ENCODE measurements at places on chromosomes 4 and X.

GRCh38 chr4:5355846-5356245, 304.6 kb downstream of the STK32B start:
- DNase-seq: no peak

DNA sequence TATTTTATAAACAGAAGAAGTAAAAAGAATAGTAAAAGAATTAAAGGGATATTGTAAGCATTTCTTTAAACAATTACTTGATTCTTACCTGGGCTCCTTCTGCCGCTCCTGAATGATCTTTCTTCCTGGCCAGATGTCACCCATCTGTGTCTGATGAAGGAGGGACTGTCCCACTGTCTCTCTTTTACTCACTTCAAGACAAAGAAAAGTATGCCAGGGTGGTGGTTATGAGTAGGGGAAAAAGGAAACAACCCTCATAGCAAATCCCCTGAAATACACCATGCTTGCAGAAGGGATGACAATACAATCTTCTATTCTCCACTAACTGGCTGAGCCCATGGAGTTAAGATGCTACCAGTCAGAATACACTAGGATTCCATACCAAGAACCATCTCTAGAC, 31.1 kb downstream of the SYTL4 start:
- DNase-seq: no peak

GRCh38 chr4:9999956-10000561, 21.2 kb downstream of the SLC2A9 start:
- peak; percentile 61 for DNase-seq

DNA sequence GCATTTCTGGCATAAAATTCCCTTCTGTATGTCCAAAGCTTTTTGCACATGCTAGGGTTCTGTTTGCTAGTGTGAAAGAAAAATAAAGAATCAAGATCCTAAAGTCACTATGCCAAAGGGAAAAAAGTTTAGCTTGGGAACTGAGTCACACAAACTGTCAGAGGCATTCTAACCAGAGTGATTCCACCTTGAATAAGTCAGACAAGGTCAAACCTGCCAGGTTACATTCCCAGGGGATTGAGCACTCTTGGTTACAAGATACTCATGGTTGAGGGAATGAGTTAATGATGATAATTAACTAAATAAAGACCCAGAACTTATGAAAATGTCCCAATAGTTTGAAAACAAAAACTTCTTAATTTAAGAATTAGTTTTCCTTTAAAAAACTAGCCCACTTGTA, 13.7 kb upstream of the UGT2B17 start:
- no peak for DNase-seq

DNA sequence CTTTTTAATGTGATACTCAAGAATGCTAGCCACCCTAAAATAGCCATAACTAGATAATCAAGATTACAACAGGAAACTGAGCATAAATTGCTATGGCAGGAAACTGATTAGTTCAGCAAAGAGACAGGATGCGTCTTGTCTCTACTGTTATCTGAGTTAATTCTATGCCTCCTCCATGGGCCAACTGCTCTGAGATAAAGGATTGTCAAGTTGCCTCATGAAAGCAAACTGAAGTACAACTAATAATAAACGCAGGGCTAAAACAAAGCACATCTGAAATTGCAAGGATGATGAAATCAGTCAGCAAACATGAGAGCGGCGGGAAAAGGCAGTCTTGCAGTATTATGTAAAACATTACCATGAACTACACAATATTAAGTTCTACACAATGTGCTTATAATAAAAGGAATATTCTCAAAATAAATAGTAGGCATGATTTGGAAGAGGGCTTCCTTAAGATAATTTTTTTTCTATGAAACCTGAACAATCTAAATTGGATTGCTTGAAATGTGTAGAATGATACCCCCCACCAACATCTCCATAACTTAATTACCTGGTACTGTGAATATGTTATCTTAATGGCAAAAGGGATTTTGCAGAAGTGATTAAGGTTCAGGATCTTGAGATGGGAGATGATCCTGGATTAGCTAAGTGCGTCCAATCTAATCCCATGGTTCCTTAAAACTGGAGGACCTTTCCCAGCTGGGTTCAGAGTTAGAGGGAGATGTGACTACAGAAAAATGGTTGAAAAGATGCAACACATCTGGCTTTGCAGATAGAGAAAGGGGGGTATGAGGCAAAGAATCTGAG, 65.9 kb downstream of the ANTXR2 start:
- DNase-seq: no peak

DNA sequence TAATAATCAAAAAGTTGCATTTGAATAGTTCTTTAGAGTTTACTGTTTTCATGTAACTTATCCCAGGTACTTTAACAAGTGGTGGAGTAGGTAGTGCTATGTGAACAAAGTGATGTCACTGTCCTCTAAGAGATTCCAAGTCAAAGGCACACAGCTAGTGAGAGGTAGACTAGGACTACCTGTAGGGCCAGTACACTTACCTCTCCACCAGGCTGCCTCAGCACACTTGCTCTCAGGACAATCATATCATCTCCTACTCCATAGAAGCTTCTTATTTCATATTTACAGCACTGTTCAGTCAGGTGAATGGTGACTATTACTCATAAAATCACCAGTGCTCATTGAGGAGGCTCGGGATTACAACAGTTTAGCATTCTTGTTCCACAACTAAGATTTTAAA, 173.0 kb upstream of the EMCN start:
- no peak for DNase-seq

DNA sequence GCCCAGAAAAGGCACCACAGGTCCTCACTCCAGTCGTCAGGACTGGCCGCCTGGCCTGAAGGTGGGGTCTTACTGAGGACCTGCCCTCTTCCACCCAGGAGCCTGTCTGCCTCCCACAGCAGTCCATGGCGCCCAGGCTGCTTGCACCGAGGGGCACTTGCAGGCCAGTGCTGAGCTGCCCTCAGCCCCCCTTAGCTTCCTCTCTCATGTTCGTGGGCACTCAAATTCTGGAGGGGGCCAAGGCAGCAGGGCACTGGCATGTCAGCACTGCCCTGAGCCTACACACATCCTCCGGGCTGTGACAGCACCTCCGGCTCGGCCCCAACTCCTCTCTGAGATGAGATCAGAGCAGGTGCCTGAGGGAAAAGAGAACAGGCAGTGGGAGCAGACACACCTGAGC, 27.2 kb upstream of the ZBTB33 start:
- no peak for DNase-seq

GRCh38 chrX:69493193-69493592, 10.9 kb upstream of the NALF2 start:
- no peak for DNase-seq

DNA sequence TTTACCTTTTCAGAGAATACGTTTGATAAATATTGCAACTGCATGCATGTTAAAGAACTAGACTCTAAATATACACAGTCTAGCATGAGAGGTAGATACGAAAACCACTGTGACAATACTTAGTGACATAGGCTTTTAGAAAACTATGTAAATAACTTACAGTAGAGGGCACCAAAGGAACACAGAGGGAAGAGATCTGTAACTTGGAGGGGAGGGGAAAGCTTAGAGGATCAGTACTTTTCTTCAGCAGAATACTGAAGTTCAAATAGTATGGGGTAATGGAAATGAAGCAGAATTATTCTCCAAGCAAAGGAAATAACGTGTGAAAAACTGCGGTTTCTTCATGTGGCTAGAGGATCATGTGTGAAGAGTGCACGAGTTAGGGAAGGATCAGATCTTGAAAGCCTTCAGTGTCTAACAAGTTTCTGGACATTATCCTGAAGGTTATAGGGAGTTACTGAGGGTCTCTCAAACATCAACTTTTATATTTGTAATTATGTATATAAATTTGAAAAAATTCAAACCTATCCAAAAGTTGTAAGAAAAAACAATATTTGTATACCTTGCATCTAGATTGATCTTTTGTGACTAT, 264.3 kb downstream of the NPFFR2 start:
- DNase-seq: no peak

DNA sequence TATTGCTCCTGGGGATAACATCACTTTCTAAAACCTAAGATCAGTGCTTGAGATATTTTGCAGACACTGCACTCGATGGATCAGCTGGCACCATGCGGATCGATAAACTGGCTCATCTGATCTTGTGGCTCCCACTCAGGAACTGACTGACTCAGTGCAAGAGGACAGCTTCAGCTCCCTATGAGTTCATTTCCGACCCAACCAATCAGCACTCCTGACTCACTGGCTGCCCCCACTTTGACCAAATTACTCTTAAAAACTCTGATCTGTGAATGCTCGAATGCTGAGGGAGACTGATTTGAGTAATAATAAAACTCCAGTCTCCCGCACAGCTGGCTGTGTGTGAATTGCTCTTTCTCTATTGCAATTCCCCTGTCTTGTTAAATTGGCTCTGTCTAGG, 110.1 kb downstream of the ANAPC4 start:
- no peak for DNase-seq

DNA sequence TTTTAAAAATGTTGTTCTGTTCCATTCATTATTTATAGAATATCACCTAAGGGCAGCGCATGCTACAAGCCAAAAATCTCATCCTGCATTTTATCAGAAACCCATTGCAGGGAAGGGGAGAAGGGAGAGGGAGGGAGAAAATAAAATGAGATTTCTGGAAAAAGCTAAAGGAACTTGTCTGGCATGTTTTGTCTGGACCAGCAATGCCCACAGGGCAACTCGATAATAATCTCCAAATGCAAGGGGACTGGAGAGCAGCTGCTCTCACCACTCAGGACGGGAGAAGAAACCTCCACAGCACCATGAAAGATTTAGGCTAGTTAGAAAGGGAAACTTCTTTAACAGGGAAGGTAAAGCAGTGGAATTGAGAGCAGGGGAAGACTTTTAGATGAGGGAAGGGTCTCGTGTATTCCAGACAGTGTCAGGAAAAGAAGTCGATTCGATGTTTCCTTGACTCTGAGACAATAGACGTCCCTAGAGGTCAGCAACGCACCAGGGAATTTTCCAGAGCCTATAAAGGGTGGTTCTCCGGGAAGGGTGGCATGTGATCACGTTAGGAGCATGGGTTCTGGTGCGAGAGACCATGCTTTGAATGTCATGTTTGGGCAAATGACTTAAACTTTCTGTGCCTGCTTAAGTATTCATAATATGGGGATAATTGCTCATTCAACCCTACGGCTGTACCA, 132.2 kb upstream of the NDP start:
- DNase-seq: no peak

DNA sequence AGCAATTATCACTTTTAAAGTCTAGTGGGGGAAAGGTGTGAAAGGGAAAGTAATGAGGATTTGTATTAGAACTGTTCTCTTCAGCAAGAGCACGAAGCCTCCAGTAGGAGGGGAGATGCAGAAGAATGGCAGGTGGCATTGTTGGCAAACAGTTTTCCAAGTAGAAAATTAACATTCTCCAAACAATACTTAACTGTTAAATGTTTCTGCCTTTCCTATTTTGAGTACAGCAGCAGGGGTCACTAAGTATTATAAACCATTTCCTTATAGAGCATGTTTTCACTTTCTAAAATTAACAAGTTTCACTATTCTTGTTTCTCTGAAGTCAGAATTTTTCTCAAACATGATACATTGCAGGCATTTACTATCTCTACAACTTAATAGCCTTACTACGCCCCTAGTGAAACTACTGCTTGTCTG, 58.7 kb downstream of the LEF1 start:
- no peak for DNase-seq

GRCh38 chrX:147173594-147173993, 359.1 kb upstream of the CXorf51A start:
- no peak for DNase-seq

- no peak for DNase-seq
Observed at GRCh38 chr4:107999932-108000539, 10.3 kb downstream of the HADH start.

DNA sequence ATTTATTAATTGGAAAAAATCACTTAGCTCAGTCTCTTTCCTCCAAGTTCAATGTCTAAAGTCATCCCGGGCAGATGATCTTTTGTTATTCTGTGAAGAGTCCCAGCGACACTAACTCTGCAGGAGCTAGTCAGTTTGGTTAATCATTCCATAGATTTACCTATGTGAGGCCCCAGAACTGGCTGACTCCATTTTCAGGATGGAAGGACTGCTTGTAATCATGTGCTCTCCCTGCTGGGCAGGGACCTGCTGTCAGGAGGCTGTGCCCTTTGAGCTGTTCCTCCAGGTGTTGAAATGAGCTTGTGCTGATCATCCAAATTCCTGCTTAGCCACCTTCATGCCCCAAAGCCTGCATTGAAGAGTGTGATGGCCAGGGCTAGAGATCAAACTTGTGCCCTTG, 169.8 kb downstream of the NHS start:
- no peak for DNase-seq

GRCh38 chrX:107398115-107398514, 51.3 kb upstream of the FRMPD3 start:
- DNase-seq: no peak

DNA sequence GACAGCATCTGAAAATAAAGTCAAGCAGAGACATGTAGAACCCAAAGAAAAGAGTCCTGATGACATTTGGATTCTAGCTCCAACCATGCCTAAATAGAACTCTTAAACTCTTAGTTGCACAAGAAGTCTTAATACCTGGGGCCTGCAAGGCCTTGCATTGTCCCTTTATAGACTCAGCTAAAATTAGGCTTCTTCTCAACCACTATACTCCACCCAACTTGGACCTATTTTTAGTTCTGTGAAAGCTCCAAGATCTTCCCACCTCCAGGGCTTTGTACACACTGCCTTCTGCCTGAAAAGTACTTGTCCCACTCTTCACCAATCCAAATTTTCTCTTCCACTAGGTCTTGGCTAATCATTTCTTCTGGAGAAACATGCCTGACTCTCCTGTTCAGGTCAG, 36.5 kb downstream of the PLK4 start:
- DNase-seq: no peak

DNA sequence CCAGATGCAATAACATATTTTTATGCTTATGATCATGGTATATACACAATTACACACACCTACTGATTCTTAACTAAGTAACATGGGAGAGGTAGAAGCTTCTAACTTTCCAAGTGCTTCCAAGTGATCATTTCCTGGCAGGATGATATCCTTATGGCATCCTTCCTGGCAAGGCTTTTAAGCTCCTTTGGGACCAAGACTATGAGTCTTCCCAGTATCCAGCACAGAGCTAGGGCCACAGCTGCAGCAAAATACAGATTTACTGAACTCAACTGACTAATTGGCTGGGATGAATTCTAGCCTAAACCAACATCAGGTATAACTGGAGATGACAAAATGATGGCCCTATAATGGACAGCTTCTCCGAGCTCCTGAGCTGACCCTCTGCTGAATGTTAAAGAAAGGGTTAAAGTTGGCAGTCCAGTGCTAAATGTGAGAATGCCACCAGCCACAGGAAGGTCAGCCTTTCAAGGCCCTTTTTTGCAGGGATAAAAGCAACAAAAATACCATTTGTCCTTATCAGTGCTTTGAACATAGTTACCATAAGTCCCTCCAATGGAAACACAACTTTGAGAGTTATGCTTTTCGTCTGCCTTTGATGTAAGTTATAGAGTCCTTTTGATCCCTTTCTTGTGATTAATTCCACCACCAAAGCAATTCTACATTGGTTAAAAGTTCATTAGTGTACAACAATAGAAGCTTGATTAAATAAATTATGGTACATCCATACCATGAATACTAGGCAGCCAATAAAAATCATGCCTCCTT, 73.4 kb downstream of the MGST2 start:
- DNase-seq: no peak

DNA sequence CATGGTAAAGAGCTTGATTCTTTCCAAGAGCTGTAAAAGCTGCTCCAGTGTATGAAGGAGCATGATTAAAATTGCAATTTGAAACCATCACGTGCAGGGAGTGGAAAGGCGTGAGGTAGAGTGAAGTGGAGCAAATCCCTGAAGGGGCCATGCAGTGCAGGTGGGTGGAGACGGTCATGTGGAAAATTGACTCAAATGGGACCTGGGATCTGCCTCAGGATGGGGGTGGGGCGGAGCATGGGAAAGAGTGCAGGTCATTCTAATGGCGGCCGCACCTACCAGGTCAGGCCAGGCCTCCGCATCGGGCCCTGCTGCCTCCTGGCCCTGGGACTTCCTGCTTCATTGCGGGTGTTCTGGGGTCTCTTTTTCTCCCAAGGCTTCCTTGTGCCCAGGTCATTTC, 25.3 kb upstream of the TRIM60 start:
- DNase-seq: no peak
